Parietal lobe (tissue), 2 donors: ENCODE measurements at places on chromosomes 2 and 18. TPM values are rescaled to one million over a fixed set of nuclear protein-coding genes. Genes with fewer than 3 reads are reported as not detected.

IL1B gene
- total RNA-seq = 2.2 TPM

KCNG2 gene
- total RNA-seq = 0.31 TPM

SATB2 gene
- total RNA-seq = 826 TPM

PLA2R1 gene
- 2.2 TPM for total RNA-seq

ZNF24 gene
- total RNA-seq = 79.5 TPM

ACMSD gene
- total RNA-seq = not detected

RPS27A gene
- 452 TPM for total RNA-seq

TBC1D8 gene
- total RNA-seq = 12.5 TPM

CDK5R2 gene
- 11.9 TPM for total RNA-seq

COLEC11 gene
- 0.31 TPM for total RNA-seq

RTP5 gene
- 3.1 TPM for total RNA-seq

LDLRAD4 gene
- total RNA-seq = 299 TPM

ALPI gene
- not detected for total RNA-seq

NEU2 gene
- total RNA-seq = not detected

IL36RN gene
- total RNA-seq = not detected

APCDD1 gene
- total RNA-seq = 18.8 TPM
